ENCODE measurements at places on chromosomes 2 and 18.
A peak's percentile ranks its signal among the peaks of the same experiment; 100 is the strongest.

DNA sequence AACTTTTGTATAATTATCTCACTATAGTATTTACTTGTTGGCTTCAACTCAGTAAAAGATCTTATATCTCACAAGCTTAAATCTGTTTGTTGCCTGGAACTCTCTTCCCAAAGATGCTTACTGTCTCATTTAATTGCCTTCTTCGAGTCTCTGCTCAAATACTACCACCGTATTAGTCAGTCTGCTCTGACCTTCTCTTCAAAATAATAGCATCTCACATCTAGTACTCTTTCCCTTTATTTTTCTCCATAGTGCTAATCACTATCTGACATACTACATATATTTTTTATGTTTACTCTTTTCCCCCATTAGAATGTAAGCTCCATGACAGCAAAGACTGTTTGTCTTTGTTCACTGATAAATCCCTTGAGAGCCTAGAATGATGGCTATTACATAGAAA lies 10.6 kb upstream of the MPP4 start:
- DNase-seq: no peak

DNA sequence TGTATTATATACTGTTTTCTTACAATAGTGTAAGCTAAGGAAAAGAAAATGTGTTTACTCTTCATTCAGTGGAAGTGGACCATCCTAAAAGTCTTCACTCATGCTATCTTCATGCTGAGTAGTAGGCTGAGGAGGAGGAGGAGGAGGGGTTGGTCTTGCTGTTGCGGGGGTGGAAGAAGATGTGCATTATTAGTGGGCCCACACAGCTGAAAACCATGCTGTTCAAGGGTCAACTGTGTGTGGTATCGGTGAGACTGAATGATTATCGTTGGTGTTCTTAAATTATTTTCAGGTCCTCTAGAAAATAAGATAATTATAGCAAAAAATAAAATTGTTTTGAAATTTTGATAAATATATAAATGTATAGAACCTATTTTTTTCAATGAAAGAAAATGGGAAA lies 22.0 kb downstream of the INSIG2 start:
- DNase-seq: no peak

DNA sequence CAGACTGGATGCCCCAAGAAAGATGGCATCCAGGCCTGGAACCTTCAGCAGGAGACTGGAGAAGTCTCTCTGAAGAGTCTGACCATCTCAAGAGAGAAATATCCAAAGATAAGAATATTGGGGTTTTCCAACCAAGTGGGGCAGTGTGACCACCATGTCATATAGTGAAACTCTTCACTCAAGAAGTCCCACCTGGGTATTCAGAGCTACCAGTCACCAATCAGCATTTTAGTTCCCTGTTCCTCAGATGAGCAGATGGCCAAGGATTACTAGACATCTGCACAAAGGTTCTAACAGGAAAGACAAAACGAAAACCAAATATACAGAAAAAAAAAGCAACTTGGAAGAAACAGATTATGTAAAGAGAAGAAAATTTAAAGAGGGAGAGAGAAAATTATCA lies 38.5 kb upstream of the CXCR4 start:
- no peak for DNase-seq

DNA sequence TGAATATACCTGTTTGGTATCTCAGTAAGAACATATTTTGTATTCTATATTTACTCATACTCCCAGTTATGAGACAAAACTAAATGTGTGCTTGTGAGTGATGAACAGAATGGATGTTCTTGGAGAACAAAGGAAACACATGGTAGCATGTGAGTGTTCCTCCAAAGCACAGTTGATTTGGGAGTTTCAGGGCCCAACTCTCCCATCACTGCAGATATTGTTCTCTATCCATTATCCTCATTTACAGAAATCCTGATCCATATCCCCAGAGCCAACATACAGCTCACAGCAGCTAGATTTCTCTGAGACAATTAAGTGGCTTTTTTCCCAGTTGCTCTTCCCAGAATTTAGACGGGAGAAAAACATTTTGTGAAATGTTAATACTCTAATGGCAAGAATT lies 75.6 kb upstream of the MAPRE2 start:
- no peak for DNase-seq

DNA sequence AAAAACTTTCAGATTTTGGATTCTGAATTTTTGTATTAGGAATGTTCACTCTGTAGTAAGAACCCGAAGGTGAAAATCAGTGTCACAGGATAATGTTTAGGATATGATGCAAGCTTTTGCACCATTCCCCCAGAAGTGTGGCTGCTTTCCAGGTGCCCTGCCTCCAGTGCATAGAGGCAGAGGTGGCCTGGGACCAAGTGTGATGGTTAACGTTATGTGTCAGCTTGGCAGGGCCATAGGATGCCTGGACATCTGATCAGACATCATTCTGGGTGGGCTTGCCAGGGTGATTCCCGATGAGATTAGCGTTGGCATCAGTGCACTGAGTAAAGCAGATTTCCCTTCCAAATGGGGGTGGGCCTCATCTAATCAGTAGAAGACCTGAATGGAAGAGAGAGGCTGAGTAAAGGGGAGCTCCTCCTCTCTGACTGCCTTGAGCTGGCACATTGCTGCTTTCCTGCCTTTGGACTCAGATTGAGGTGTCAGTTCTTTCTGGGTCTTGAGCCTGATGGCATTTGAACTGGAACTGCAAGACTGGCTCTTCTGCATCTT lies 177.4 kb upstream of the HS6ST1 start:
- DNase-seq: no peak

GRCh38 chr2:86283411-86284030 lies 53.9 kb downstream of the REEP1 start:
- no peak for DNase-seq

GRCh38 chr18:21701621-21702020 lies 3.0 kb downstream of the ABHD3 start:
- no peak for DNase-seq

DNA sequence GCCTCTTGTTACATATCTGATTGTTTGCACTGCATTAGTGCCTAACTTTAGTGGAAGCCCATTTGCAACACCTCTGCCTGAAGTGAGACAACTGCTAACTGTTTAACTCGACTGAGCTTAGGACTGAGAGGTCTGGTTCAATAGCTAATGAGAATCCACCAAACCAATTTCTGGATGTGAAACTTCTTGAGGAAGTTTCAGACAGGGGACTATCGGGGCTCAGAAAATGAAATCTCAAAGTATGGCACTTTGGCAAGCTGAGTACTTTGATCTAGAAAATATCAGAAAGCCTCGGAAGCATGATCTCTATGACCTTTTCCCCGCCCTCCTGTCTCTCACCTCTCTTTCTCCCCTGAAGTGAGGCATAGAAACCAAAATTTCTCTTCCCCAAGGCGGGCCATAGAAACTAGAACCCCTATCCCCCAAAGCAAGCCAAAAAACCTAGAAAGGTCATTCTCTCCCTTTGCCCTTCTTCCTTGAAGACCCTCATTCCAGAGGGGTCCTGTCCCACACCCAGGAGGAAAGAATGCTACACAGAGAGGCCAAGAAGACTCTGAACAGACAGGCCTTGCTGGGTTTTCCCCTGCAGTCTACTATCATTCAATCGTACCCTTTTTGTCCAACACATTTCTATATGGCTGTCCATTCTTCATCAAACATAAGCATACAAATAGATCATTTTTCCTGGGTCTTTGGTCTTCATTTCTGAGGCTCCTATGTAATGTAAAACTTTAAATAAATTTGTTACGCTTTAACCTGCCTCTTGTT lies 69.6 kb upstream of the CREB1 start:
- no peak for DNase-seq

- DNase-seq: peak; percentile 37
These were observed 22.0 kb upstream of the LNPK start for GRCh38 chr2:176024083-176024482.

- peak; percentile 24 for DNase-seq
These were observed 249.3 kb upstream of the AGAP1 start for GRCh38 chr2:235244255-235245220.

- DNase-seq: no peak
These were observed 340.1 kb downstream of the EIPR1 start for GRCh38 chr2:3037196-3038194.

- DNase-seq: no peak
These were observed 27.8 kb downstream of the VWA3B start for GRCh38 chr2:98114643-98115330.

DNA sequence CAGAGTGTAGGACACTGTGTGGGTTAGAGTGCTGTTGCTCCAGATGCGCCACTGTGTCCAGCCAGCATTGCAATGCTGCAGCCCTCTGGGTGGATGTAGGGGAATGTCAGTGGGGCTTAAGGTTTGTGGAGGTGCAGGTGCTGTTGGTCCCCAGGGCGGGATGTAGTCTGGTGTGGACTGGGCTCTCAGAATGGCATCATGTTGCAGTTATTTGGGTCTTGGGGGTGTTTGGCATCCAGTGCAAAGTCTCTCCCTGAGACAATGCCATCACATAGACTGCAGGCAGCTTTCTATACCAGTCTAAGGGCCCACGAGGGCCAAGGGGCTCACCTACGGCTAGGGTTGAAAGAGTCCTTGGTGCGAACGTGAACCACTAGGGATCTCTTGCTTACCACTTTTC lies 275.3 kb downstream of the SOX11 start:
- no peak for DNase-seq

DNA sequence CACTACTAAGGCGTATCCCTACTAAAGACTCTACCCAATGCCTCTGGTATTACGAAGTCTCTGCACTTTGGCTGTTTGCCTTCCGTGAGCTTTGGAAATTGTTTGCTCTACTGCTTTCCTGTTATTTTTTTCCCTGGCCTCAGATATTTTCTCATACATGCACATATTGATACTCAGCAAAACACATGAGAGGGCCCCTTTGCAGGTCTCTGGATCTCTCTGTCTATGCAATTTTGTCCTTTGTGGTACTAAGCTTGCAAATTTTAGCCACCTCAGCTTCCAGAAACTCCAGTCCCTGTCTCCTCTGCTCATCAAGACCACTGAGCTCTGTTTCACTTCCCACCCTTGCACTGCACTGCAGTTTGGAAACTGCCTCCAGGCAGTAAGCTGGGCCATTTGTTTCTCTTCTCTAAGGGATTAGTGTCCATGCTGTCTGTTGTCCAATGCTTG lies 46.6 kb downstream of the TAF1B start:
- no peak for DNase-seq

GRCh38 chr2:183991968-183992367 lies 606.4 kb upstream of the ZNF804A start:
- no peak for DNase-seq

DNA sequence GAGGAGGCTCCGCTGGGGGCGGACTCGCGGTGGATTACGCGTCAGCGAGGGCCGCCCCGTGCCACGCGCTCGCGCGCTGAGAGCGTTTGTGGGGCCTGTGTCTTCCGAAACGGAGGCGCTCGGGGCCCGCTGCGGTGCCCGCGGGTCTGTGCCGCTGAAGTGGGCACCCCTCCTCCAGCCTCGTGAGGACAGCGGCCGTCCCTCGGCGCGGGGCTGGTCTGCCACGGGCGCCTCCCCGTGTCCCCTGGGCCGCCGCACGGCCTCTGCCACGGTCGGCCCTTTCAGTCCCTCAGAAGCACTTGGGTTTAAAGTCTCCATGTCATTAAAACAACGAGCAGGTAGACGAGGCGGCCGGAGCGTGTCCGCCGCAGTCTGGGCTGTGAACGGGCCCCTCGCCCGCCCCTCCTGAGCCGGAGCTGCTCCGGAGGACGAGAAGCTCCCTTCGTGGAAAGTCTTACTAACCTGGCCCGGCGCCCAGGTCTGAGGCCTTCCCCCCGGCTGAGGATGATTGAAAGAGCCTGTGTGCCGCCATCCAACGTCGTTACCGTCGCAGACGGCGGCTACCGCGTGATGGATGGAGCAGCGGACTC lies 97.6 kb downstream of the NFATC1 start:
- no peak for DNase-seq

DNA sequence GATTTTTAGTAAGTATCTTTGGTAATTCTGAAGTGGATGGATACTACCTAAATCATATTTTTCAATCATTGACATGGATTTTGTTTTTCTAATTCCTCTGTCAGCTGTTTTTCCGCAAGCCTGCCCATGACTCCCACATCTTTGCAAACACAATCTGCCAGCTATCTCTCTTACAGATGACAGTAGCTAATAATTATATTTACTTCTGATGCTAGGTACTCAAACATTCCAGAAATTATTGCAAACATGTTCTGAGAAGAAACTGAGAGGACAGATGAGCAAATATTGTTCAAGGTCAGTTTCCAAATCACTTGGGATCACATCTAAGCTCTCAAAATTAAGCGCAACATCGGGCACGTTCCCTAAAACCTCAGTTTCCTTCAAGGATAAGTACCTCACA lies 270.0 kb upstream of the CDH19 start:
- no peak for DNase-seq

GRCh38 chr2:4122726-4123125 lies 419.4 kb downstream of the DCDC2C start:
- no peak for DNase-seq

GRCh38 chr2:62143696-62144095 lies 52.2 kb upstream of the B3GNT2 start:
- no peak for DNase-seq

- no peak for DNase-seq
These were observed 65.9 kb downstream of the KCNF1 start for GRCh38 chr2:10977621-10978020.

GRCh38 chr2:12282780-12283695 lies 433.7 kb upstream of the TRIB2 start:
- DNase-seq: no peak

- peak; percentile 28 for DNase-seq
These were observed 33.7 kb upstream of the TMEM177 start for GRCh38 chr2:119645173-119645855.

- DNase-seq: no peak
These were observed 300.0 kb upstream of the SMIM21 start for GRCh38 chr18:75727456-75727855.

GRCh38 chr2:217685255-217685605 lies 317.6 kb downstream of the TNS1 start:
- DNase-seq: peak; percentile 94

- no peak for DNase-seq
These were observed 46.2 kb upstream of the CCDC141 start for GRCh38 chr2:179096090-179096489.

DNA sequence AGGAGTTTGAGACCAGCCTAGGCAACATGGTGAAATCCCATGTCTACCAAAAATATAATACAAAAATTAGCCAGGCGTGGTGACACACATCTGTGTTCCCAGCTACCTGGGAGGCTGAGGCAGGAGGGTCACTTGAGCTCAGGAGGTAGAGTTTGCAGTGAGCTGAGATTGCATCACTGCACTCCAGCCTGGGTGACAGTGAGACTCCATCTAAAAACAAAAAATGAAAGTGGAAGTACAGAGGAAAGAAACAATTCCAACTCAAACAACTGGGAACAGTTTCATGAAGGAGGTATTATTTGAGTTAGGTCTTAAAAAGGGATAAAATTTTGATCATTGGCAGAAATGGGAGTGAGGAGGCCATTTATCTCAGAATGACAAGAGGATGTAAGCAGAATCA lies 6.3 kb upstream of the RAB1A start:
- DNase-seq: no peak
